ENCODE measurements at places on chromosomes 5 and 9. TPM values are rescaled to one million over a fixed set of nuclear protein-coding genes. Genes with fewer than 3 reads are reported as not detected.

SCGB3A2 gene
- not detected for total RNA-seq

IL4 gene
- total RNA-seq: not detected

NUDT12 gene
- 16.8 TPM for total RNA-seq

DNA sequence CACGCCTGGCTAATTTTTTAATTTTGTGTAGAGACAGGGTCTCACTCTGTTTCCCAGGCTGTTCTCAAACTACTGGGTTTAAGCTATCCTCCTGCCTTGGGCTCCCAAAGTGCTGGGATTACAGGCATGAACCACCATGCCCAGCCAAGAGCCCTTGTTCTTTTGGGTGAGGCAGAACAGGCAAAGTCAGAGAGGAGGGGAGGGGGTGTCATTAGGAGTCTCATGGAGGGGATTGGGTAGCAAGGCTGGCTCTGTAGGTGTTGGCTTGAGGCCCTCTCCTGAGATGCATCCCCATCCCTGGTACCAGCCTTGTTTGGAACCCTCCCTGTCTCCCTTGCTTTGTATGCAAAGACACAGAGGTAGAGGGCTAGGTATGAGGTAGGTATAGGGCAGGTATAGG, 24.1 kb downstream of the GSN start:
- no peak for DNase-seq

DNA sequence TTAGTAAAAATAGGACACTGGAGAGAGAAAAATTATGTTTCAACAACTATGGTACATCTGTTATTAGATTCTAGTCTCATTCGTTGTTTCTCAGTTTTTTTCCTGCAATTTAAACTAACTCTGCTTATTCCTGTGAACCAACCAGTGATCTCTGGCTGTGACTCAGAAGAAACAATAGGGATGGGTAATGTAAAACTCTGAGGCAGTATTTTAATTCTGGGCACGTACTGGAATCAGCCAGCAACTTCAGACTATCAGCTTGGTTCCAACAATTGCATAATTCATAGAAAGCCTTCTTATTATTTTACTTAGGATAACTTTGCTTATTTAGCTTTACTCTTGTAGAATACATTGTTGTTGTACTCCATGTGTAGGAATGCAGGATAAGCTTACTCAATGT, 28.8 kb downstream of the MLLT3 start:
- DNase-seq: peak; percentile 91

All from fibroblast of the aortic adventitia (primary cell).